Endodermal cell (in vitro differentiated cells): ENCODE measurements at places on chromosomes 4 and X.

GRCh38 chr4:35800669-35801068, 443.6 kb downstream of the ARAP2 start:
- DNase-seq: no peak

- no peak for DNase-seq
Measured at GRCh38 chrX:2748171-2748814, 3.5 kb upstream of the XG start.

DNA sequence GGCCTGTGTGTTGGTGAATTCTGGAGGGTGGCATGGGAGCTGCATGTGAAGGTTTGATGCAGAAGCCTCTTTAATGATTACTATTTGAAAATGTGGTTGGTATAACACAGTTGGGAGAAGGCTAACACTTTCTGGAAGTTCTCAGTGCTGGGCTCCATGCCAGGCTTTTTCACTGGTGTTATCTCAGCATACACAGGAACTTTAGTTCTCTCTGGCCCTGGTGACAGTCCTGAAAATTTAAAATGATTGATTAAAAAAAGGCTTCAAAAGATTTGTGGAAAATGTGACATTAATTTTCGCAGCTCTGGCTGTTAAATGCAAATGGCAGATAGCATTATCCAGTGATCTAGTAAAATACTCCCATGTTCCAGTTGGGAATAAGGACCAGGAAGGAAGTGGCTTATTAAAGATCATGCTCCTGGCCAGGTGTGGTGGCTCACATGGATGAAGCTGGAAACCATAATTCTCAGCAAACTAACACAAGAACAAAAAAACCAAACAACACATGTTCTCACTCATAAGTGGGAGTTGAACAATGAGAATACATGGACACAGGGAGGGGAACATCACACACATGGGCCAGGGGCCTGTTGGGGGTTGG, 36.6 kb downstream of the DIPK2B start:
- no peak for DNase-seq

DNA sequence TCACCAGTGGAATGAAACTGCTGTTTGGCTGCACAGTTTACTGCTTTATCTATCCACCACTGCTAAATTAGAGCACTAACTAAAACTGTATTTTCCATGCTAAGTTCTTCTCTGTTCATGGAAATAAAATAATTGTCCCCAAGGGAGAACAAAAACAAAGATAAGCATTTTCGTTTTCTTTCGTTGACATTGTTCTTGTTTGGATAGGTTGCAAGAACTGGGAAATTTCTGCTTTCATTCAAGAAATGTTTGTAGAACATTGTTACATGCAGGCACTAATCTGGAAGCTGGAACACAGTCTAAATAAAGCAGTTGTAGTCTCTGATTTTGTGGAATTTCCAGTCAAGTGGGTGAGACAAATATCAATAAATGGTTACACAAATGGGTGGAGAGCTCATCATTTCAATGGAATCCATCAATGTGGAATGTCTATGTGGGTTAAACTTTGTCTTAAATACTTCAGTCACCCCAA, 5.8 kb upstream of the CXCL8 start:
- DNase-seq: no peak

GRCh38 chrX:11787564-11787963, 29.5 kb downstream of the MSL3 start:
- DNase-seq: peak; percentile 95

DNA sequence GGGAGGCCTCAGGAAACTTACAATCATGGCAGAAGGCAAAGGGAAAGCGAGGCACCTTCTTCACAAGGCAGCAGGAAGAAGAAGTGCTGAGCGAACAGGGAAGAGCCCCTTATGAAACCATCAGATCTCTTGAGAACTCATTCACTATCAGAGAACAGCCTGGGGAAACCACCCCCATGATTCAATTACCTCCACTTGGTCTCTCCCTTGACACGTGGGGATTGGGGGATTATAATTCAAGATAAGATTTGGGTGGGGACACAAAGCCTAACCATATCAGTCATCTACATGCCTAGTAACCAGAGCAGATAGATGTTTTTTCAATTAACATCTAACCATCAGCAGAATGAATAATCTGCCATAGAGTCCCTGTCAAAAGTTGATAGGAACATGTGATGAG, 30.4 kb downstream of the FAM13A start:
- DNase-seq: no peak

DNA sequence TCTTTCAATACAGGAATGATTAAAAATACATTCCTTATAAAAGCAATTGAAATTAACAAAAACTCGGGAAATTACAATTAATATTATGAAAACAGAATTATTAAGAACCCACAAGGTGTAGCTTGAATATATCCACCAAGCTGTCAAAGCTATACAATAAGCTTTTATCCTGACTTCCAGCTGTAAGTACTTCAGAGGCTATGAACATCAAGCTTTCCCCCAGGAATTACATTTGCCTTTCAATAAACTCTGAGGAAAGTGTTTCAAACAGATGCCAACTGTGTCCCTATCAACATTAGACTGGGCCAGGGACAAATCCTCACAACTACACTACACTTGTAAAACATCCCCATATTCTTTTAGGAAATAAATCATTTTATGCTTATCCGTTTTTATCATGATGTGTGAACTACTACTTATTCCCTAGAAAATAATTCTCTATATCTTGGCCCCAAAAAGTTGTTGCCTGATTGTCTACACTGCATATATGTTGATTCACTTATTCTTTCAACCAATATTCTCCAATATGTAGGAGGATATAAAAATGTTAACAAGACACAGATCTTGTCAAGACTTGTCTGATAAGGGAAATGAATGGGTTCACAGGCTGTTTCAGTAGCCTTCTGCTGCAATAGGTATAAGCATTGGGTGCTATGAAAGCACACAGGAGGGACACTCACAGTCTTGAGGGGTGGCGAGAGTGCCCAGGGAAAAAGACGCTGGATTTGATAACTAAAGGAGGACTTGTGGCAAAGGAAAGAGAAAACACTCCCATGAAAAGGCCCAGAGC, 494.1 kb downstream of the CENPC start:
- no peak for DNase-seq

GRCh38 chr4:37998226-37998625, 38.0 kb downstream of the PTTG2 start:
- DNase-seq: peak; percentile 60
